ENCODE measurements at places on chromosomes 6 and 20. TPM values are rescaled to one million over a fixed set of nuclear protein-coding genes. Genes with fewer than 3 reads are reported as not detected.

GRCh38 chr20:56617489-56617888 is 11.6 kb upstream of the TFAP2C start:
- no peaks in the 10 kb centered on the region for H3K4me1 ChIP-seq
- H3K27me3 ChIP-seq, result no peaks in the 10 kb centered on the region
- H3K36me3 ChIP-seq, result no peaks in the 10 kb centered on the region

DNA sequence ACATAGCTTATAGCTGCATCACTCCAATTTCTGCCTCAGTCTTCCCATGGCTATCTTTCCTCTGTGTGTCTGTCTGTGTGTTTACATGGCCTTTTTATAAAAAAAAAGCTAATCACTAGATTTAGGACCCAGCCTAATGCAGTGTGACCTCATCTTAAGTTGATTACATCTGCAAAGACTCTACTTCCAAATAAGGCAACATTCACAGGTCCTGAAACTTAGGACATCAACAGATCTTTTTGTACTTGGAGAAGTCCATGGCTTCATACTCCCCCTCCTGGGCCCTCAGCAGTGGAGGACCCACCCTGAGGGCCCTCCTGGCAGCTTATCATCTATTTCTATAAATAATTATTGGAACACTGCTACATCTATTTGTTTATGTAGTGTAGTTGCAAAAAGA is 146.1 kb downstream of the LMBRD1 start:
- no peak for DNase-seq
- no peaks in the 10 kb centered on the region for H3K27me3 ChIP-seq
- H3K4me1 ChIP-seq, result no peaks in the 10 kb centered on the region

- no peaks in the 10 kb centered on the region for H3K36me3 ChIP-seq
- H3K4me3 ChIP-seq, result no peak overlapping the region
Measured at GRCh38 chr6:53746442-53747103, 48.2 kb upstream of the LRRC1 start.

GRCh38 chr6:5142915-5143314 is 57.8 kb downstream of the PPP1R3G start:
- no peak overlapping the region for H3K4me3 ChIP-seq
- H3K4me1 ChIP-seq, result no peaks in the 10 kb centered on the region
- no peak for DNase-seq
- no peaks in the 10 kb centered on the region for H3K36me3 ChIP-seq

DNA sequence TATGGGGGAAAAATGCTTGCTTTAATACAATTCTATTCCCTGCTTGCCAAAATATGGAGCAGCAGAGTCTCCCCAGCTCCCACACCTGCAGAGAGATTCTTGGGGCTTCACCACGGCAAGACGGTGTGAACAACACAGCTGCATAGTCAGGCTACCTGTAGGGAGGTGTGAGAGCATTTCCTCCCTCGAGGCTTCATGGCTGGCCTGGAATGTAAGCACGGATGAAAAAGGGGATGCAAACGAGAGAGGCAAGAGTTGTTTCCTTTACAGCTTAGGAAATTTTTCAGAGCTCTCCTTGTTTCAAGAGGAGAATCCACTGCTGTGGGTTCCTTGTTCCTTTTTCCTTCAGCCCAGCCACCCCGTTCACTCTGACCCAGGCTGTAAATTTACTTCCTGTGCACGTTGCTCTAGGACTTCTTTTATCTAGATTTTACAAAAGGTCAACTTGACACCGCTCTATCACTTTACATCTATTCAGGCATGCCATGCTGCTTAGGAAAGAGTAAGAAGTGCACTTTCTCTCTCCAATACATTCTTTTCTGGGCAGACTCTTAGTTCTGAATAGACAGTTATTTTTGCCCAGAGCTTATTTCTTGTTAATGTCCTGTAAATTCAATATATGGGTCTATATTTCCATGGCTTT is 197.1 kb downstream of the KHDC1L start:
- no peak for DNase-seq
- no peaks in the 10 kb centered on the region for H3K27me3 ChIP-seq
- H3K4me3 ChIP-seq, result no peak overlapping the region

DNA sequence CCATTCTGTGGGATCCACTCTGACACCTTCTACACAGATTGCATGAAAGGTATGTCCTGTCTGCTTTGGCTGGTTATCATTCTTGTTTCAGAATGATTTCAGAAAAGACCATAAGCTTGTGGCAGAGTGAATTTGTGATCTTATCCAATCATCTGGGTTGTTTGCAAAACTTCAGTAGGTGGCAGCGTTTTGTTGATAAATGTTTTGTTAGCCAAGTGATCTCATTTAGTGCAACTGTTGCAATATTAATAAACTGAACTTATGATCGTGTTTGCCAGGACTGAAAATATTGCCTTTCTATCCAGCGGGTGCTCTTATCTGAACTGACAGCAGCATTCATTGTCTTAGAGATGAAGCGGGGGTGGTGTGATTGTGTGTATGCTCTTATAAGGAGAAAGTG is 613.2 kb upstream of the NOX3 start:
- H3K27ac ChIP-seq, result no peak overlapping the region
- no peaks in the 10 kb centered on the region for H3K27me3 ChIP-seq
- H3K36me3 ChIP-seq, result no peaks in the 10 kb centered on the region
- DNase-seq, result no peak

DNA sequence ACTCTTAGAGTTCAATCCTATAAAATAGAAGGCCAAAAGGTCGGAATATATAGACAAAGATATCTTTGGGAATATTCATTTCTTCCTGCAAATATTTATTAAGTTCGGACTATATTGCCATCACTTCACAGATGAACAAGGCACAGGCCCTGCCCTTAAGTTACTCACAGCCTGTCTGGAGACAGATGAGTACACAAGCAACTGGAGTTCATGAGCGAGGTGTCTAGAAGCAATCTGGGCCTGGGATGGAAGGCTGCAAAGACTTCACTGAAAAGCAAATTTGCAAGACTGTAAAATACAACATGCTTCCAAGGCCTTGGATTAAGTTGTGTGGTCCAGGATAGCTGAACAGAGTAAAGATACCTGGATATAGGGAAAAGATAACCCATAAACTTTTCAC is 56.7 kb upstream of the CEP85L start:
- H3K36me3 ChIP-seq, result no peaks in the 10 kb centered on the region
- DNase-seq, result no peak
- no peaks in the 10 kb centered on the region for H3K27me3 ChIP-seq
- H3K4me1 ChIP-seq, result peaks cover 46% of the 10 kb centered on the region

DNA sequence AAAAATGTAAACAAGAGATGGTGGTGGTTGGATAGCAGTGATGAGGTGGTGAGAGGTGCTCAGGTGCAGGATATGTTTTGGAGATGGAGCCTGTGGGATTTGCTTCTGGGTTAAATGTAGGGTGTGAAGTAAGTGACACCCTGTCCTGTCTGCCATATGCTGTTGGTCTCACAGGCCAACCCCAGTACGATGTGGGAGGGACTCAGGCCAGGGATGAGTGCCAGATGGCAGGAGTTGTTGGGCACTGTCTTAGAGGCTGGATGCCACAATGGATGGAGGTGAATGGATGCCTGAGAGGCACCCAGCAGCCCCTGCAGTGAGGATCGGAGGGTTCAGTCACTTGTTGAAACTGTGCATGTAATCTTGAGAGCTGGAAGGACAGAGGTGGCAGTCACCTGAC is 259.3 kb downstream of the NRN1 start:
- no peak overlapping the region for H3K4me3 ChIP-seq
- H3K27ac ChIP-seq, result no peak overlapping the region
- H3K4me1 ChIP-seq, result peaks cover 13% of the 10 kb centered on the region
- no peak for DNase-seq
- no peaks in the 10 kb centered on the region for H3K36me3 ChIP-seq
- H3K27me3 ChIP-seq, result no peaks in the 10 kb centered on the region

- H3K4me3 ChIP-seq, result no peak overlapping the region
- H3K4me1 ChIP-seq, result no peaks in the 10 kb centered on the region
- no peak overlapping the region for H3K27ac ChIP-seq
Measured at GRCh38 chr6:164469276-164469949, 840.0 kb downstream of the C6orf118 start.

GRCh38 chr6:33118525-33119123 is 42.8 kb downstream of the HLA-DPB1 start:
- H3K4me3 ChIP-seq, result no peak overlapping the region
- peaks cover 12% of the 10 kb centered on the region for H3K4me1 ChIP-seq
- no peak overlapping the region for H3K27ac ChIP-seq
- DNase-seq, result no peak
- H3K27me3 ChIP-seq, result peaks cover 47% of the 10 kb centered on the region

DNA sequence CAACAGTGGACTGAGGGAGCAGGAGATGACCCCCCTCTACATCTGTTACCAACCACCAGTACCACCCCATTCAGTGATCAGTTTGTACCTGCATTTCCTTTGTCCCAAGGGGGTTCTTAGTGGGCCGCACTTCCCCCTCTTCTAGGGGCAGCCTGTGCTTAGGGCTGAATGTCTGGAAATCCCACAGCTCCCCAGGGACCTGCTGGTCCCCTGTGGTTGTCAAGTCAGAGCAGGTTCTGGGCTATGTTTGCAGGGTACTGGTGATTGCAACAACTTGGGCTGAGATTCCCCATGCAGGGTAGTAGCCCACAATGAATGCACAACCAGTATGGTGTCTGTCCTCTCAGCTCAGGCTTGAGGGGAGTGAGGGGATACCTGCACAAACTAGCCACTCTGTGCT is 39.7 kb upstream of the COL10A1 start:
- H3K27ac ChIP-seq, result no peak overlapping the region
- no peak for DNase-seq
- peaks cover 16% of the 10 kb centered on the region for H3K4me1 ChIP-seq
- no peaks in the 10 kb centered on the region for H3K27me3 ChIP-seq
- no peak overlapping the region for H3K4me3 ChIP-seq
- H3K36me3 ChIP-seq, result no peaks in the 10 kb centered on the region

DNA sequence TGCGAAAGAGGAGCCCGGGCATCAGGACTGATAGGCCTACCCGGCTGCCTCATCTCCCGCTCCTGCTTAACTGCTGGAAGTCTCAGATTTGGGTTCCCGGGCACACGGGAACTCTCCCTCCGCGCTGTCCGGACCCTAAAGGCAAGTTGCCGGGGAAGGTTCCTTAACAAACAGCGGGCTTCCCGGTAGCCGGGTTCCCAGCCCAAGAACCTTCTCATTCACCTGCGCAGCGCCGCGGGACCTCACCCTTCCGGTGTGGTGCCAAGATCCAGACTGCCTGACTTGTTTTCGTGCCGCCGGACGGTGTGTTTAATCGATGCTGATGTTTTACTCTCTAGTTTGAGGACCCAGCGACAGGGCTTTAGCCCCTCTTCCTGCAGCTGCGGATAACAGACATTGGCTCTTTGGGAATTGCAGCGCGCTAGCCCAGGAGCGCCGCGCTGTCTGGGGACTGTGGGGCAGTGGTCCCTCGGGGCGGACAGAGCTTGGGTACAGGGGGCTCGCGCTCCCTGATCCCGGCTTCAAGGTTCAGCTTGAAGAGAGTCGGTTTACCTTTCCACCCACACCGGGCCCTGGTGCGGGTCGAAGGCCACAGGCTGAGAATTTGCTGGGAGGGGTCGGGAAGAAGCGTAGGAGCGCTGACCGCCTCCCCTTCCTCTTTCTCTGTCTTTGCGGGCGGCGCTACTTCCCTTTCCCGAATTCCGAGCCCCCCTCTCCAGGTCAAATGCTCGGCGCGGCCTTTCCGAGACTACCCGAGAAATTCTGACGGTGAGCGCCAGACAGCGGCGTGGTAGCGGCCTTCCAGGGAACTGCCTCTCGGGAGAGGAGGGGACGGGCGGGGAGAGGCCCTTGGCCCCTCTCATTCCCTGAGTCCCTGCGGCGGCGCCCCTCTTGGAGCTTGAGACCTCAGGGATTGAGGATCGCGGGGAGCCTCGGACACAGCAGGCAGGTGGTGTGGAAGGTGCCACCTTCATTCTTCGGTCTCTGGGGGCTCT is 17.2 kb downstream of the ABT1 start:
- no peaks in the 10 kb centered on the region for H3K36me3 ChIP-seq
- H3K27ac ChIP-seq, result no peak overlapping the region
- H3K27me3 ChIP-seq, result peaks cover 16% of the 10 kb centered on the region
- DNase-seq, result no peak
- H3K4me1 ChIP-seq, result peaks cover 18% of the 10 kb centered on the region

Gene COL21A1
- 22.2 TPM for total RNA-seq

Gene MCHR2
- not detected for total RNA-seq

Gene IRF4
- total RNA-seq, result 3.6 TPM

Gene TCP11
- 1.1 TPM for total RNA-seq

Gene RHAG
- 0.99 TPM for total RNA-seq

Gene BTN1A1
- total RNA-seq, result not detected

Gene TRIM15
- 0.42 TPM for total RNA-seq

Gene BMP6
- total RNA-seq, result 5.4 TPM

Gene HLA-DQB1
- 0.71 TPM for total RNA-seq

Gene RPN2
- 102 TPM for total RNA-seq

Gene DACT2
- 1.2 TPM for total RNA-seq

Measured in esophagus muscularis mucosa (tissue), 4 donors.